ENCODE measurements at places on chromosomes 16 and 17.
A peak's percentile ranks its signal among the peaks of the same experiment; 100 is the strongest.

- DNase-seq: no peak
Measured at GRCh38 chr17:82890339-82890730, 50.5 kb upstream of the ZNF750 start.

GRCh38 chr16:81600275-81600674 lies 155.7 kb downstream of the CMIP start:
- no peak for DNase-seq

GRCh38 chr16:11452746-11453389 lies 107.6 kb downstream of the RMI2 start:
- no peak for DNase-seq

GRCh38 chr16:4087099-4087885 lies 28.9 kb downstream of the ADCY9 start:
- no peak for DNase-seq

DNA sequence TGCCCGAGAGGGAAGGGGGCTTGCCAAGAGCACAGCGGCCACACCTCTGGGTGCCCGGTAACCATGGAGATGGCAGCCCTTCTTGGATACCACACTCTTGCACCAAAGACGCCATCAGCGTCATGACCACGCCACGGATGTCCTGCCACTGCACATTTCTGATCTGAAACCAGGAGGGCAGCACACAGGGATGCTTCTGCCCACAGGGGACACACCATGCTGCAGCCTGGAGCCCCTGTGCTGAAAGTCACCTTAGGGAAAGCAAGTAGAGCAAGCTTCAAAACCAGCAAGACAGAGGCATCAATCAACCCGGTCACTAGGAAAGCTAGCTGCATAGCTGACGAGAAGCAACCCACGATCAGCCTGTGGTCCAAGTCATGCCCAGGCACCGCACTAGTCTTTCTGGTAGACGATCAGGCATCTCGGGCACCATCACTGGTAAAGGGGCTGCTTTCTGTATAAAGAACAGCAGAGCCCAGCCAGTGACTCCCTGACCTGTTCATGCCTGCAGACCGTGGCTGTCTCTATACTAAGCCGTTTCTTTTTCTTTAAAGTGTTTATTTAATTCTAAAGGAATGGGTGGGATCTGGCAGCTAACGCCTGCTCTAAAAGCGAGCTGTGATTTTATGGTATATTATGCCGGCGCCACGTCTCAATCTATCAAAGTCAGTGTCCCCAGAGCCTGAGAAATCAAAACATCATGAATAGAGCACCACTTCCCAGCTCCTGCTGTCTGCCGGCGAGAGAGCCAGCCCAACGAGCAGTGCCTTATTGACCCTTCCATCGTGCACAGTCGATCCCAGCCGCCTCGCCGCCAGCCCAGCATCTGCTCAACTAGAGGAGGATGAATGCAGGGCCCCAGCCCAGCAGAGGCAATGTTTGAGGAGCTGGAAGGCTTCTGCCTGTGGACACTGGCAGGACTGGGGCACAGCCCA lies 244.7 kb downstream of the RBFOX3 start:
- DNase-seq: no peak

DNA sequence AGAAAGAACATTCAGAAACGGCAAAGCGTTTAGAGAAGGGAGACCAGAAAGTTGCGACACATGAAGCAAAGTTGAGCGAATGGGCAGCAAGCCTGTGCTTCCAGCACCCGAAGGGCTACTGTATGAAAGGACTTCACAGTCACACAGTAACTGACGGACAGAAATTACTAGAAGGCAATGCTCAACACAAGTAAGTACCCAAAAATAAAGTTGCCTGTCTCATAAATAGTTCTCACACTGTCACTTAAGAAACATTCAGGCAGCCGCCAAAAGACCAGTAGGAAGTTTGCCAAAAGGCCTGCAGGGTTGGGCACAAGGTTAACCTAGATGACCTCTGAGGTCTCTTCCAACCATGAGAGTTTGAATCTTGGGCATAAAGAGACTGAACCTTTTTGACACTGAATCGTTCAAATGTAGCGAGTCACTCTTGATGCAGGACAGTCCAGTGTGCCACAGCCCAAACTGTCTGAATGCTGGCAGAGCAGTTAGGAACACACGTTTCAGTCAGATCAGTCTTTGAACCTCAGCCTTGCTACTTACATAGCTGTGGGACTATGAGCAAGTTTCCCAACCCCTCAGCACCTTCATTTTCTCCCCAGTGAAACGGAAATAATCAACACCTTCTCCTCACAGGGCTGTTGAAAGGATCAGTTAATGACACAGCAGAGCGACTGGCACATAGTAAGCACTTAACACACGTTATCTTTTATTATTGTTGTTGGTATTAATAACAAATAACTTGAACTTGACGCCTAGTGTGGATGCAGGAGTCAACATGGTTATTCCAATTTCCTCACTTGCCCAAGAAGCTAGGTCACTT lies 10.4 kb downstream of the NCBP3 start:
- DNase-seq: no peak

DNA sequence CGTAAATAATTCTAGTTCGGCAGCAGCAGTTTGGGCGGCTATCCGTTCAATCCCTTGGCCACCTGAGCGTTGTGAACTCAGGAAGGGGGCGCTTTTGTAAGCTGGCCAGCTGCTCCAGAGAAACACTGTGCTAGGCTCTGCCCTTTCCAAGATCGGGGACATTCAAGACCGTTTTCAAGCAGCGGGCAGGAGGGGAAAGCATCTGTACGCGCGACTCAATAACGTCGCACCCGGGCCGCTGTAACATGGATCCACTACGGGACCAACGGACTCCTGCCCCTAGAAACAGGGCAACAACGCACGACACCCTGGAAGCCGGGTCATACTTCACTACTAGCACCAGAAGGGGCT lies 463 bp downstream of the TOP2A start:
- DNase-seq: no peak

DNA sequence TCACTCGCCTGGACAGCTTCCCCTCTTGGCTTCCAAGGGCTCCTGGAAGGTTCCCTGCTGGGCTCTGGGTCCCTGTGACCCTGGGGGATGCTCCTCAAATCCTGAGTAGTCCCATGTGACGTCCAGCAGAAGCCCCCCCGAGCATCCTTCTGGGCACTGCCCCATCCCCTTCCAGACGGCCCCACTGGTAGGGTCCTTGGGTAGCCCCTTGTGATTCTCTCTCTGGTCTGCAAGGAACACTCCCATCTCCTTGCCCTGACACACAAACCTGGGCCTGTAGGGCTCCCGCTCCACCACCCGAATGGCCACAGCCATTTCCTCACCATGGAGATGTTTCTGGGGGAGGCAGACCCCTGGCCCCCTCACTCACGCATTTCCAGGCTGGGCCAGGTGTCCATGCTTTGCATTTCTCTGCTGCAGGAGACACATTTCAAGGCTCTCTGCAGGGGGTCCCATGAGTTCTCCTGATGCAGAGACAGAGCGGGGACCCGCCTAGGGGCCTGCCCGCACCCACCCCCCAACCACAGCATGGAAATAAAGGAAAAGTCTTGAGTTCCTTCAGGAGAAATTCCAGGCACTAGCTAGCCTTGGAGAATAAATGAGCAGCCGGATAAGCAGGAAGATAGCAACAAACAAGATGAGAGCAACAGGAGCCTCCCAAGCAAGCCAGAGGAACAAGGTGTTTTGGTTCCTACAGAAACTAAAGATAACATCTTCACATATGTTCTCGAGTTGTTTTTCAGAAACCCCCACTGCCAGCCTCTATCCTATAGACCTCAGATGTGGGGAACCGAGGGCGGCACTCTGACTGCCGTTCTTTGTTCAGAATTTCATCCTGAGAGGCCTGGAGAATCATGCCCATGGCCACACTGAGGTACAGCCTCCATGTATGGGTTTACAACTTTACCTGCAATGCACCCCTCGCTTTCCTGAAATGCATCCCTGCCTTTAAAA lies 128.8 kb downstream of the MGAT5B start:
- no peak for DNase-seq

DNA sequence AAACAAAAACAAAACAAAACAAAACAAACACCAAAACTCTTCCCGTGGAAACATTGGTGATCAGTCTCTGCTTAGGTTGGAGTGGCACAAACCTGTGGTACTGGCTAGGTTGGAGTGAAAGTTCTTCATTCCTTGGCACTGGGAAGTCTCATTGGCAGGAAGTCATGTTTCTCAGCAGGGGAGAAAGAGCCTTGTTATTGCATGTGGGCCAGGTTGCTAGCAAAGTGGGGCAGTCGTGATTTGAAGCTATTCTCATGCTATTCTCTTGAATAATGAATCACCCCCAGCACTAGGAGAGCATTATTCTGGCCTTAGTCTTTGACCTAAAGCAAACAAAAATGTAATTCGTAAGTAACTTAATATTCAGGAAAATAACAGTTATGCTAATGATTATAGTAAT lies 24.3 kb upstream of the B4GALNT2 start:
- no peak for DNase-seq

GRCh38 chr17:8650119-8650499 lies 19.6 kb upstream of the MYH10 start:
- no peak for DNase-seq

GRCh38 chr17:7632492-7632894 lies 2.6 kb downstream of the SHBG start:
- DNase-seq: no peak

GRCh38 chr16:30185683-30186421 lies 2.5 kb downstream of the CORO1A start:
- peak; percentile 72 for DNase-seq

DNA sequence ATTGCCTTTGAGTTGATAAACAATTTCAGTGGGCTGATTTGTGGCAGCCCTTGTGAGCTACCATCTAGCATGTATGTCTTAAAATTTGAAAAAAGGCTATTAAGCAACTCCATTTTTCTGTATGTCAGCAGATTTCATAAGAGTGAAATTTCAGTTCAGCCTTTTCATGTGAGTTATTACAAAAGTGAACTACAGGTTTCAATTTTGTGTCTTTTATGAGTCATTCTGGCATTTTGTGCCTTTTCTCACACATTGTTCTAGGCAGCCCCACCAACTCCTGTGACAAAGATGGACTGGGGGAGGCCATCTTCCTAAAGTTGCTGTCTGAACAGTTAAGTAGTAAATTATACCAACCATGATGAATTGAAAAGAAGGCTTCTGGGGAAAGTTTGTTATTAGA lies 52.1 kb downstream of the USP10 start:
- peak; percentile 28 for DNase-seq

DNA sequence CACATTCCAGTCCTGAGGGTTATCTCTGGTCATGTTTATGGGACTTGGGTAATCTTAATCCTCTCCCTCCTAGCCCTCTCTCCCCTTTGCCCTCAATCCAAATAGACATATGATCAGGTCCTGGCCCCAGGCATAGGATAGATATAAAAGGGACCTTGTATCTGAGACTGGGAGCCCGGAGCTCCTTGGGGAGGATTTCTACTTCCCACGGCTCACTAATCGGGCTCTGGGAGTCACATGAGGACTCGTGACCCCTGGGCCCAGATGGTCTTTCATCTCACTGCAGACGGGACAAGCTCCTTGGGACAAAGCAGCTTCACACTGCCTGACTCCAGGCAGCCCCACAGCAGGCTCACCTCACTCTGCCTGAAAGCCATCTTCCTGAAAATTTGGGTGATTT lies 57.8 kb upstream of the LYRM9 start:
- no peak for DNase-seq

DNA sequence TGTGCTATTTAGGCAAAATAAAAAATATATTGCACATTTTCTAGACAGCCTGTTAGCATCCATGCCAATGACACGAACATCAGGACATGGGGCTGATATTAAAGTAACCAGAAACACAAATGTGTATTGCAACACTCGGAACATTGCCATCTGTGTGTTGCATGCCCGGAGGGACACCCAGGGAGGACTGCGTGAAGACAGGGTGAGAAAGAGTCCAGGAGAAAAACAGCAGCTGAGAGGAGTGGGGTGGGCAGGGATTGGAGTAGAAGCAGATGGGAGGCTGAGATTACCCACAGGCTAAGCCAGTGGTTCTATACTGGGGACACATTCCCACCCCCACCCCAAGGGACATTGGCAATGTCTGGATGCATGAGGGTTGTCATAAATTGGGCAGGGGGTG lies 114.8 kb downstream of the GRIN2A start:
- DNase-seq: no peak

DNA sequence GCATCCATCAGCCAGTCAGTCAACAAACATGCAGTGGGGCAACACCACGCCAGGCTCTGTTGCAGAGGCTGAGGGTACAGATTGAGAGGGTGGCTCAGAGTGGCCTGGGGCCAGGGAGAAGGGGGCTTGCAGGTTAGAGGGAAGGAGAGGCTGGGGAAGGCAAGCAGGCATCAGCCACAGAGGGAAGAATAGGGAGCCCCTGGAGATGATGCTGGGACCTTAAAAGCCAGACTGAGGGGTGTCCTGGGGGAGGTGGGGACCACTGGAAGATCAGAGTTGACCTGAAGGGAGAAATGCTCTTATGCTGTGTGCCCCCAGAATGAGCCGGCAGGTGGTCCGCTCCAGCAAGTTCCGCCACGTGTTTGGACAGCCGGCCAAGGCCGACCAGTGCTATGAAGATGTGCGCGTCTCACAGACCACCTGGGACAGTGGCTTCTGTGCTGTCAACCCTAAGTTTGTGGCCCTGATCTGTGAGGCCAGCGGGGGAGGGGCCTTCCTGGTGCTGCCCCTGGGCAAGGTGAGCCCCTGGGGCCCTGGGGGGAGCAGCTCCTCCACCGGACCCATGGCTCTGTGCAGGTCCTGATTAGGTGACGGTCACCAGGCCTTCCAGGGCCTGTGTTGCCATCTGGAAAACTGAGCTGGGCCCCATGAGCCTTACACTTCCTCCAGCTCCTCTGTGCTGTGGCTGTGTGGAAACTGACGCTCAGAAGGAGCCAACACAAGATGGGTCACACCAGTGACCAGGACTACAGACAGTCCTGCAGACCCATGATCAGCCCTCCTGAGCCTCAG lies 1.7 kb downstream of the CORO1A start:
- peak; percentile 44 for DNase-seq

- DNase-seq: no peak
Measured at GRCh38 chr17:61221181-61221580, 178.5 kb upstream of the TBX2 start.

DNA sequence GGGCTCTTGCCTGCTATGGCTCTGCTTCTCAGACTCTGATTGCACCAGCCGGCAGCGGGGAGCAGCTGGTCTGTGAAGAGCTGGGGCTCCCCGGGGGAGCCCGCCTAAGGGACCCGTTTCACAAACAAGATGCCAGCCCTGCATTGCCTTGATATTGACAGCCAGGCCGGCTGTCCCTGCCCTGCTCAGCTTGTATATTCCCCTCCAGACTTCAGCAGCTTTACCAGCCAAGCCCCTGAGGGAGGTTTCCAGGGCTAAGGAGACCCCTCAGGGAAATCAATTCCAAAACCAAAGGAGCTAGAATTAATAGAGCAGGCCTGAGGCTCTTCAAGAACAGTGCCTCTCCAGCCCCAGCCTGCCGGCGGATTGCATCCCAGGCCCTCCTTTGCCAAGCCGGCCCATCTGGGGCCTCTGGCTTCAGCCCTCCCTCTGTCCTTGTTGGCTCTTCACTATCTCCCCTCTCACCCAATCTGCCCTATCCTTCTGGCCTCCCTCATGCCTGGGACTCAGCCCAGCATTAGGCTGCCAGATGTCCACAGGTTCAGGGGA lies 5.7 kb downstream of the CALB2 start:
- DNase-seq: no peak

- DNase-seq: no peak
Measured at GRCh38 chr17:19748807-19749193, 702 bp upstream of the ALDH3A1 start.

Data from stimulated activated naive CD4-positive, alpha-beta T cell treated with Interleukin-2 at 50 U/mL for 16 hours (primary cell).